ENCODE measurements at places on chromosomes 1 and 21.

DNA sequence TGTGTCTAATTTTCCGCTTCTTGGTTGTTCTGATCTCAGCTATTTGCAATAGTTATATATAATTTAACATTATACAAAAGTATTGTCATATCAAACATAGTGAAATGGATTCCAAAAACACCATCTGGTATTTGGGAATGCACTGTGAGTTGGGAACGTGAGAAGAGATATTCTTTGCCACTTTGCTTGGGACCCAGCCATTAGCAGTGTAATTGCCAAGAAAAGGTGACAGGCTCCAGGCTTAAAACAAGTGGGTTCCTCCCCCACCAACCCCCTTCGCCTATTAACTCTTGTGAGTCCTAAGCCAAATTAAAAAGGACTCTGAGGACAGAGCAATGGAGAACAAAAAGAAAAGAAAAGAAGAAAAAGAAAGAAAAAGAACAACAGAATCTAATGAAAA, 186.7 kb upstream of the NFIA start:
- DNase-seq: no peak

DNA sequence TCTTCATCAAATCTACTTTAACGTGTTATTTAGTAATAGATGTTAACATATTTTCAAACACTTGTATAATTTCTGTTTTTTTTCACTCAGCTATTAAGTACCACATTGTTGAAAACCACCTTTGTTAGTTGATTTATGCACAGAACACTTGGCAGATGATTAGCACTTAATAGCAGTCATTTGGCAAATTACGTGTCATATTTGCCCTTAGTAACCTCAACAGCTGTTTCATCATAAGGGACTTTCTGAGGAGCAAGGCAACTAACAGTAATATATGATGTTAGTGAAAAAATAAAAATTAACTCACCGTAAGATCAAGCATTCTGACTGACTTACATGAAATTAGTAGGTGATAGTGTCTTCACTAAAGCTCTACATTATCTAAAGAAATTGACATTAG, 186.4 kb downstream of the HMCN1 start:
- DNase-seq: no peak

DNA sequence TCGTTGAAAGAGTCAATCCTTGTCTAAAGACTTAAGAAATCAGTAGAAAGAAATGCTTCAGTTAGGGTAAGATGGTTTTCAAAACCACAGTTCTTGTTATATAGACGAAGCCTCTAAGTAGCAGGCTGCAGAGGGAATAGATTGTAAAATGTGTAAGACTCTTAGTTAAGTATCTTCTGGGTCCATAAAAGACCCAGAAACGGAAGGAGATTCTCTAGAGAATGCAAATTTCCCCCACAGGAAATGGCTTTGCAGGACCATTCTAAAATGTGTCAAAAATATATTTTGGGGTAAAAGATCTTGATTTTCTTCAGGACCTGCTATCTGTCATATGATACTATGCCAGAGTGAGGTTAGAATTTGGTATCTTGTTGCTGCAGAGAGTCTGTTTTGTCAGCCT, 13.4 kb downstream of the OR2T1 start:
- no peak for DNase-seq

DNA sequence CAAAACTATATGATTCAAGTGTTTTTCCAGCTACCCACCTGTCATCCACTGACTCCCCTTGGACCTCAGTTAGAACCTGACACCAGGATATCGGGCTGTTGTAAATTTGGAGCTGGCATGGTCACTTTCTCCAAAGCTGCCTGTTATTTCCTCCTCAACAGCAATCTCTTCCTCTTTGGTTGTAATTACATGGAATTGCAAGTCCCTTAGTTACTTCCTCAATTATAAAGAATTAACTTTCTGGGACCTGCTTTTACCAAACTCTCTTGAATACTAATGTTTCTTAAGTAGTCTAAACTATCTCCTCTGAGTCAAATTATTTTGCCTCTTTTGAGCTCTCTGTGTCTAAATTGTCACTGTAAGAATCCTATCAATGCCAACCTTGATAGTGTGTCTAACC, 150.3 kb upstream of the SGIP1 start:
- no peak for DNase-seq

DNA sequence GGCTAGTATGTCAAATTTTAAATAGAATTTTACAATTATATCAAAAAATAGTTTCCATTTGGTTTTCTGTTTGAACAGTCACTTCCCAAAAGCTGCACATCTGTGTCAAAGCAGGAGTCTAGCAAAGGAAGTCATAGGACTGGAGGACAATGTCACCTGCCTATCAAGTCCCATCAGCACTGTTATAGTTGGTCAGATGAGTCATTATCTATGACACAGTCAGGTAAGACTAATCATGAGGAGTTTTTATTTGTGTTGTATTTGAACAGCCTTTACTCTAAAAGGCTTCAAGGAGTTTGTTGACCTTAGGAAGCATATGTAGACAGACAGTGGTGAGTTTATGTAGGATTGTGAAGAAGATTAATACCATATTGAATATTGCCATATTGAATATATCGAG, 74.2 kb upstream of the QSOX1 start:
- no peak for DNase-seq

DNA sequence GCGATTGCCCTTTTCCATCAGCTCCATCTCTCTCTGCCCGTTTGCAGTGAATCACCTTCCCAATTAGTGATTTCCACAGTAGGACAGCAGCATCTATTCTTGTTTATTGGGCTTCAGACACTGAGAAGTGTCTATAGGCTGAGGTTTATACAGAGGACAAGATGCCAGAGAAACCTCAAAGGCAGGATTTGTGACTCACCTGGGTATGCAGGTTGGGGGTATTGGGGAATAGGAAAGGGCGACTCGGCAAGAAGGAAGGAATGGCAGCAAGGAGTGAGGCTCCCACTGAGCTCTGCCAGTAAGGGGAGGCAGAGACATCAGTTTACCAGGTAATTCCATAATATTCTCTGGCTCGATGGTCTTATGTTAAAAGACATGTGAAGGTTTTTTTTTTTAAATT, 25.3 kb upstream of the ABCA4 start:
- no peak for DNase-seq

DNA sequence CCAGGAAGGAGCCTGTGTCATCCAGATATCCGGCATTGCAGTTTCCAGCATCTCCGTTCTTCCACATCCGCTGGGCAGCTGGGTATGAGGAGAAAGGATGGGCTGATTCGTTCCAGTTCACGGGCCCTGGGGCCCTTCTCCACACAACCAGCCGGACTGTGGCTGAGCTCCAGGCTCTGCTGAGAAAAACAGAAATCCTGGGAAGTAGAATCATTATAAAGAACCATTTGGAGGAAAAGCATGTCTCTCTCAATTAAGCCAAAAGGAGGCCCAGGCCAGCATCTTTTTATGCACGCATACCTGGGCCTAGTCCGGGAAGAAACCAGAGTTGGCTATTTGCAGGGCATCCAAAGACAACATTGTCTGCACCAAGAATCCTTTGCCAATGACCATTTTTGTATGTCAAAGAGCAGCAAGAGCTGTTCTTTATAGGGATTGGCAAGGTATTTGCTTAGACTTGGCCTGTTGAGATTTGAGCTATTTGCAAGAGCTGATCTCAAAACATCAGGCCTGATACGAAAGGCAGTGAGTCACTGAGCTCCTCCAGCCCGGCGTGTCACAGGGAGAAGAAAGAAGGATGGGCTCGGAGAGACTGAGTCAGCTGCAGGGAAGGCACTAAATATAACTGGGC, 84.9 kb upstream of the ARHGEF16 start:
- DNase-seq: peak; percentile 16

GRCh38 chr1:51901151-51901550, 22.6 kb upstream of the NRDC start:
- DNase-seq: no peak

- DNase-seq: no peak
Measured at GRCh38 chr1:10236405-10237156, 26.2 kb downstream of the KIF1B start.
